Fibroblast of skin of left quadriceps (primary cell): ENCODE measurements at places on chromosomes 4 and X.

DNA sequence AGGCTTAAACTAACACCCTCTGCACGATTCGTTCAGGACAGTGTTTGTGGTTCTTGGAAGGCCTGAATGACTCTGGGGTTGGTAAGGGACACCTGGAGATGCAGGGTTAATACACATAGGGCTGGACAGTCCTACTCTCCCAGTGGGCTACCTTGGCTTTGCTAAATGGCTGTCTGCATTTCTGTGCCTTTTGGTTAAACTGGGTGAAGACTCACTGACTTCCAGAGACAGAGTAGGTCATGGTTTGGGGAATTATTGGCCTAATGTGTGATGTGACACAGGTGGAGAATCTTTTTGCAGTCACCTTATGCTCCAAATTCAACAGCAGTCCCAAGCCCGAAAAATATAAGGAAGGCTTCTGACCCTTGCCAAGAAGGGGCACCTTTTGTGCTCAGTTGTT, 10.5 kb downstream of the POU4F2 start:
- no peak for DNase-seq

GRCh38 chr4:177566691-177567090, 124.5 kb upstream of the AGA start:
- no peak for DNase-seq

GRCh38 chr4:84058201-84058600, 440.9 kb downstream of the NKX6-1 start:
- DNase-seq: no peak

DNA sequence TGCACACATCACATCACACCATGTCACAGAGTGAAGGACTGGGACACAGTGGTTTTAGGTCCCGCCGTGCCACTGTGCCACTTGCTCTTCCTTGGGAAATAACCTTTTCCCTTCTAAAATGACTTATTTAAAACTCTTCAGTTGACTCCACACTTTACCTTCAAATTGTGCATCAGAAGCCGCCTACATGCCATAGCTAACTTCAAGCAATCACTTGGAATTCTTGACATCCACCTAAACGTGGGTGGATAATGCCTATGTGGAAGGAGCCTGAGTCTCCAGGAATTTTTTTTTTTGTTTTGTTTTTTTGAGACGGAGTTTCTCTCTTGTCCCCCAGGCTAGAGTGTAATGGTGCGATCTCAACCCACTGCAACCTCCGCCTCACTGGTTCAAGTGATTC, 777.4 kb upstream of the TENM3 start:
- no peak for DNase-seq

DNA sequence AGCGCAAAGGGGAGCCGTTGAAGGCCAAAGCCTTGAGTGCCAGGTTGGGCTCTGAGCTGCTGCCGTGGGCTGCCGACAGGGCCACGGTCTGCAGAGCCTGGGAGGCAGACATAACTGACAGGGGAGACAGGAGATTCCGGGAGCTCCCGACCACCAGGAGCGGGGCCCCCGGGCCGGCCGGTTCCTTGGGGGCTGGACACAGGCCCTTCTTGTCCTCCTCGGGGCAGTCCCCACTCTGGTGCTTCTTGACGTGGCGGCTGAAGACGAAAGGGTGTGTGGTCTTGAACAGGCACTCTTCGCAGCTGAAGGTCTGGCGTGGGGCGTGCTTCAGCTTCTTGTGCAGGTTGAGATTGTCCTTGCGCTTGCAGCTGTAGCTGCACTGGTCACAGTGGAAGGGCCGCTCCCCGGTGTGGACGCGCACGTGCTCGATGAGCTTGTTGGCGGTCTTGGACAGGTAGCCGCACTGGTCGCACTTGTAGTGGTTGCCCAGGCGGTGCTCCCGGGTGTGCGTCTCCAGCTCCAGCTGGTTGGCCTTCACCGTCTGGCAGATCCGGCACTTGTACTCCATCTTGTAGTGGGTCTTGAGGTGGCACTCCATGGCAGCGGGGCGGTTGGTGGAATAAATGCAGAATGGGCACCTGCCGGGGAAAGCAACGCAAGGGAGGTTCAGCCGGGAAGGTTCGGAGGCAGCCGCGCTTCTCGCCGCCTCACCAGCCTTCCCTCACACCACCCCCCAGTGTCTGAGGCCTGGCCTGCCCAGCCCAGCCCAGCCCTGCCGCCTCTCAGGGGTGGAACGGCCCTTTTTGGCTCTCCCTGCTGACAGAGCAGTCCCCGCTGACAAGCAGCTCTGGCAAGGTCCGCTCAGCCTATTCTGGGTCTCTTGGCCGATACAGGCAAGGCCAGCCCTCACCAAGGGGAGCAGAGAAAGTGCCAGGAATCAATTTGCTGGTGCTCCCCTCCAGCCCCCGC, 81.3 kb downstream of the C4orf51 start:
- no peak for DNase-seq
